ENCODE measurements at places on chromosomes 6 and 20. TPM values are rescaled to one million over a fixed set of nuclear protein-coding genes. Genes with fewer than 3 reads are reported as not detected.

The HAO1 gene
- not detected for total RNA-seq

The HSF2 gene
- total RNA-seq, result 17.0 TPM

The DYNLT2 gene
- 1.5 TPM for total RNA-seq

The STX11 gene
- total RNA-seq, result 0.91 TPM

The HDGFL1 gene
- total RNA-seq, result not detected

The NT5E gene
- total RNA-seq, result 602 TPM

The DLL1 gene
- 1.0 TPM for total RNA-seq

The F13A1 gene
- 0.54 TPM for total RNA-seq

The MCHR2 gene
- not detected for total RNA-seq

The RBM24 gene
- total RNA-seq, result 0.39 TPM

The PERP gene
- total RNA-seq, result 28.5 TPM

The ZNF343 gene
- total RNA-seq, result 7.4 TPM

The IL22RA2 gene
- not detected for total RNA-seq

The ULBP3 gene
- 21.7 TPM for total RNA-seq

The HLA-DMA gene
- 8.6 TPM for total RNA-seq

The CCN6 gene
- 36.8 TPM for total RNA-seq

The STK4 gene
- total RNA-seq, result 26.5 TPM

The TRIM40 gene
- total RNA-seq, result not detected

The TRERF1 gene
- total RNA-seq, result 8.5 TPM

The PLN gene
- not detected for total RNA-seq

The EYA2 gene
- 1.8 TPM for total RNA-seq

The PHACTR1 gene
- total RNA-seq, result 12.2 TPM

The KCNS1 gene
- total RNA-seq, result not detected

The GJA10 gene
- total RNA-seq, result not detected

The UCKL1 gene
- 11.8 TPM for total RNA-seq

The RSPO3 gene
- 19.3 TPM for total RNA-seq

The WFDC11 gene
- total RNA-seq, result not detected

The GLP1R gene
- not detected for total RNA-seq

The C20orf202 gene
- total RNA-seq, result not detected

The SFTA2 gene
- total RNA-seq, result not detected

The PPP1R16B gene
- total RNA-seq, result not detected

The OPN5 gene
- not detected for total RNA-seq

The RREB1 gene
- 27.8 TPM for total RNA-seq

The OOEP gene
- total RNA-seq, result 0.43 TPM

The OSTM1 gene
- total RNA-seq, result 29.3 TPM

The TPMT gene
- total RNA-seq, result 20.4 TPM

The METTL24 gene
- 0.97 TPM for total RNA-seq

The CNBD2 gene
- 2.8 TPM for total RNA-seq

The MRPS26 gene
- 24.3 TPM for total RNA-seq

The MCCD1 gene
- not detected for total RNA-seq

The TENT5A gene
- 118 TPM for total RNA-seq

The THBS2 gene
- 121 TPM for total RNA-seq

The TINAG gene
- total RNA-seq, result 0.13 TPM

The PCNA gene
- total RNA-seq, result 109 TPM

The PPIL1 gene
- 18.9 TPM for total RNA-seq

The LY86 gene
- not detected for total RNA-seq

The OSBPL2 gene
- total RNA-seq, result 27.6 TPM

The DNAH8 gene
- total RNA-seq, result under 0.01 TPM

The RNF182 gene
- 0.13 TPM for total RNA-seq

The GSTA3 gene
- total RNA-seq, result not detected

The CD109 gene
- 176 TPM for total RNA-seq

The PLA2G7 gene
- total RNA-seq, result not detected

The CDC5L gene
- total RNA-seq, result 27.2 TPM

All from articular chondrocyte of knee joint (primary cell).